ENCODE measurements at places on chromosomes 4 and X.
A peak's percentile ranks its signal among the peaks of the same experiment; 100 is the strongest.

GRCh38 chr4:57151481-57151880 is 41.3 kb upstream of the IGFBP7 start:
- DNase-seq, result no peak

GRCh38 chr4:155891058-155891457 is 12.4 kb upstream of the TDO2 start:
- no peak for DNase-seq

GRCh38 chrX:111892375-111892774 is 16.4 kb downstream of the TRPC5OS start:
- DNase-seq, result no peak

DNA sequence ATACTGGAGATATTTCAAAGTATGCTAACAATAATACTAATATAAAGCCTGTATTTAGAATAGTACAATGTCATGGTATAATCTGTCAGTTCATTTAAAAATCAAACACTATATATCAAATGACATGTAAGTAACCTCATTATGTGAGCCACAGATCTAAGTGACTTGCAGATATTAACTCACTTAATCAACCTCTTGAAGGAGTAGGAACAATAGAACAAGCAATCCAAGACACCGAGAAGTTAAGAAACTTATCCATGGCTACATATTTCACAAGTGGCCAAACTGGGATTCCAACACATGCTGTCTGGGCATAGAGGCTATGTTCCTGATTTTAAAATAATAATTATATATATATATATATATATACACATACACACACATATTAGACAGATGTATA is 554.0 kb downstream of the ARAP2 start:
- DNase-seq, result no peak

DNA sequence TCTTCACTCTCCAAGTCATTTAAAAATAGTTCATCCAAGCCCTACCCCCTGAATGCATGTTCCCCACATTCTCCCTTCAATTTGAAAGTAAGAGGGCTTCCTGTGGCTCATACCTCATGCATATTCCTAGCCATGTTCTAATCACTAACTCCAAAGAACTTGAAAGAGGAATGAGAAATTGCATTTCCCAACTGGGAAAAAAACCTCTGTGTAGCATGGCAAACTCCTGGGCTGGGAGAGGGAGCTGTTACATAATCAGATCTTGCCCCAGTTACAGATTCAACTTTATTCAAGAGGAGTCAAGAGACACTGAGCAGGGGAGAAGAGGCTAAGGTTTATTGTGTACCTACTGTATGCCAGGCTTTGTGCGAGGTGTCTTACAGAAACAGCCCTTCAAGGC is 90.2 kb downstream of the SLC2A9 start:
- no peak for DNase-seq

GRCh38 chr4:85733798-85734197 is 258.8 kb downstream of the ARHGAP24 start:
- no peak for DNase-seq

- no peak for DNase-seq
Observed at GRCh38 chr4:3328814-3329663, 36.2 kb downstream of the RGS12 start.

GRCh38 chrX:67784712-67785111 is 240.9 kb downstream of the AR start:
- no peak for DNase-seq

DNA sequence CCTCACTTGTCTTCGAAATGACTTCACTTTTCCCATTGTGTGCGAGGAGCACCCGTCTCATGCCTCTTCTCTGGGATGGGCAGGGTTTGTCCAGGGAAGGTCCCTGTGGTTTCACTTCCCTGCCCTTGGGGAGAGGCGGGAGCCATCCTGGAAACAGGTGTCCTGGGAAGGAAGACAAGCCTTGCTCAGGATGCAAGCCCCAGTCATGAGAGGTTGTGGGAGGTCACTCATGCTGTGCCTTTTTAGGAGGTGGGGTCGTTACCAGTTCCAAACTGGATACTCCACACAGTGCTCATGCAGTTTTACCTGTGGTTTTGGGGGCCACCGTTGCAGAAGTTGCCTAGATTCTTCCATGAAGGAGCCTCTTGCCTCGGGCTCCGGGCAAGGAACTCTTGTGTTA is 3.8 kb downstream of the RGS12 start:
- no peak for DNase-seq

- DNase-seq, result peak; percentile 100
Observed at GRCh38 chr4:1346781-1347409, at the start of gene UVSSA. TSS of gene UVSSA (plus strand) at chr4:1347208. CDS start at chr4:1348092, 884 bp downstream.

DNA sequence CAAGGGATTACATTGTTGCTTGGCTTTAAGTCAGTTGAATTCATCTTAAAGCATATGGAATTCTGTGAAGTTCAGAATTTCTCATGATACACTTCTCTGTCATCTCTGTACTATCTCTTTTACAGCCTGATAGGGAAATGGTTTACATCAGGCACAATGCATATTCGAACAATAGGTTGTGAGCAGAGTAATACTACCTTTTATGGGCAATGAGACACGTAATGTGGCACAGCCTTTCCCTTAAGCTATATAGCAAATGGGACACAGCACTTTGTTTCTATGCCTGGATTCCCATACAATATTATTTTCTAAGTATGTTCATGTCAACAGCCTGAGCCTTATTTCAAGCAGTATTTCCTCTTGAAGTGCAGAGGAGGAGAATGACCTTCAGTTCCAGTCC is 58.4 kb downstream of the SYNPO2 start:
- DNase-seq, result no peak

DNA sequence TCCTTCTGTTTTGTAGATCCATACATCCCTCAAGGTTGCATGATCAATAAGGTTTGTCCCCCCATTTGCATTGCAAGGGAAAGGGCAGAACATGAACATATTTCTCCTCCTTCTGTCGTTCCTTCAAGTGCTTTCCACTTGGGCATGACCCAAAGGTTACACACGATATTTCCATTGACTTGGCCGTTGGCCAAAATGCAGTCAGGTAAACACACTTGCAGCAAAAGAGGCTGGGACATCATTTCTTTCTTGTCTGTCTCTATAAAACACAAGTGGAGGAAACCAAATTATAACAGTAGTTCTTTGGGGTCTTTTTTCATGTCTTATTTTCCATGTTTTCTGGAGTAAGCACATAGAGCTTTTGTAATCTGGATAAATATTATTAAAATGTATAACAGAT is 156.1 kb downstream of the FRAS1 start:
- no peak for DNase-seq

GRCh38 chr4:67084783-67085182 is 460.5 kb downstream of the CENPC start:
- DNase-seq, result no peak

- no peak for DNase-seq
Observed at GRCh38 chrX:43699475-43699874, 43.4 kb downstream of the MAOA start.

DNA sequence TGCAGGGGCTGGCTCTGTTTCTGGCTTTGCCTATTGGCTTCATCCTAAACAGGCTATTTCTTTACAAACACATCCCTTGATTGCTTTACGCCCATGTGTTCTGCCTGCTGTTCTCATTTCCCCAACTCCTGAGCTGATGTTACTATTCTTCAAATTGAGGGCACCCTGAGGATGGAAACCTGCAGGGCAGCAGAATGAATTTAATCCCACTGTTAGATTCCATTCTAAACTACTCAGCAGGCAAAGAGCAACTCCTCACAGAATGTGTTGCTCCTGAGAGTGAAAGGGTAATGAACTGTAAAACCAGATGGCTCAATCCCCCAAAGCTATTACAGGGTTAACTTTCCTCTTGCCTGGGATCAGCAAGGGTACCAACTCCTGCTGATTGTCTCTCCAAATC is 75.7 kb downstream of the ANKRD50 start:
- DNase-seq, result no peak

DNA sequence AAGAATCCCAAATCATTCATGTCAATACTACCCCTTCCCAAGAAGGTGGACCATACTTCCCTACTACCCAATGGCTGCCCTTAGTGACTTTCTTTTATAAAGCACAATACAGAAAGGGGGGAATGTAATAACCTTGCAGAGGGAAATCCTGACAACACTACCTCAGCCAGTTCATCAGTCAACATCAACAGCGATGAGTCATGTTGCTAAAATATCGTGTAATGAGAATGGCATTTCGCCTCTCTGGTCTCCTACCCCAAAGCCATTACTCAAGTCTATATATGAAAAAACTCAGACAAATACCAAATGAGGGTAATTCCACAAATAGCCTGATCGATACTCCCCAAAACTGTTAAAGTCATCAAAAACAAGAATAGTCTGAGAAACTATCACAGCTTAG is 3.3 kb upstream of the MAGEA8 start:
- DNase-seq, result no peak

- no peak for DNase-seq
Observed at GRCh38 chrX:115940888-115941332, 229.6 kb upstream of the AGTR2 start.

GRCh38 chr4:13483136-13483767 is 888 bp downstream of the RAB28 start:
- peak; percentile 19 for DNase-seq

GRCh38 chr4:184472614-184473498 is 1.5 kb downstream of the IRF2 start:
- peak; percentile 27 for DNase-seq

DNA sequence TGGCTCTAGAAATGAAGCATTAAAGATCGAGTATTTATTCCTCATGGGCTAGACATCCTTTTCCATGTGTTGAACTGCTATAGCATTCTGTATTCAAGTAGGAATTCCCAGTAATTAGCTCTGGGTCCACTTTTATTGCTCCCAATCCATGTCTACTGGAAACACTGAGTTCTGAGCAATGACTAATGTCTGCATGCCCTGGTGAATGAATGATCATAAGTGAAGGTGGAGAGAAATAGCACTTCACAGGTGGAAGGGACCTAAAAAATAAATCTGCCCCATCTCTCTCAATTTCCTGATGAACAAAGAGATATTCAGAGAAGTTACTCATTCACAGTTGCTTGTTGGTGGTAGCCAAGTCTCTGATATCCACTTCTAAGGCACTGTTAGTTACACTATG is 34.6 kb upstream of the CXCL8 start:
- DNase-seq, result no peak

DNA sequence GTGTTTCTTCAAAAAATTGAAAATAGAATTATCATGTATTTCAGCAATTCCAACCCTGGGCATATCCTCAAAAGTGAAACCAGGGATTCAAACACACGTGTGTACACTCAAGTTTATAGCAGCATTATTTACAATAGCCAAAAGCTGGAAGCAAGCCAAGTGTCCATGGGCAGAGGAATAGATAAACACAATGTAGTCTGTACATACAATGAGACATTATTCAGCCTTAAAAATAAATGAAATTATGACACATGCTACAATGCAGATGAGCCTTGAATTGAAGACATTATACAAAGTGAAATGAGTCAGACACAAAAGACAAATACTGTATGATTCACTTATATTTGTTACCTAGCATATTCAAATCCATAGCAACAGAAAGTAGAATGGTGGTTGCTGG is 853.4 kb downstream of the STIM2 start:
- no peak for DNase-seq

GRCh38 chr4:150348079-150348478 is 233.9 kb upstream of the MAB21L2 start:
- DNase-seq, result no peak

DNA sequence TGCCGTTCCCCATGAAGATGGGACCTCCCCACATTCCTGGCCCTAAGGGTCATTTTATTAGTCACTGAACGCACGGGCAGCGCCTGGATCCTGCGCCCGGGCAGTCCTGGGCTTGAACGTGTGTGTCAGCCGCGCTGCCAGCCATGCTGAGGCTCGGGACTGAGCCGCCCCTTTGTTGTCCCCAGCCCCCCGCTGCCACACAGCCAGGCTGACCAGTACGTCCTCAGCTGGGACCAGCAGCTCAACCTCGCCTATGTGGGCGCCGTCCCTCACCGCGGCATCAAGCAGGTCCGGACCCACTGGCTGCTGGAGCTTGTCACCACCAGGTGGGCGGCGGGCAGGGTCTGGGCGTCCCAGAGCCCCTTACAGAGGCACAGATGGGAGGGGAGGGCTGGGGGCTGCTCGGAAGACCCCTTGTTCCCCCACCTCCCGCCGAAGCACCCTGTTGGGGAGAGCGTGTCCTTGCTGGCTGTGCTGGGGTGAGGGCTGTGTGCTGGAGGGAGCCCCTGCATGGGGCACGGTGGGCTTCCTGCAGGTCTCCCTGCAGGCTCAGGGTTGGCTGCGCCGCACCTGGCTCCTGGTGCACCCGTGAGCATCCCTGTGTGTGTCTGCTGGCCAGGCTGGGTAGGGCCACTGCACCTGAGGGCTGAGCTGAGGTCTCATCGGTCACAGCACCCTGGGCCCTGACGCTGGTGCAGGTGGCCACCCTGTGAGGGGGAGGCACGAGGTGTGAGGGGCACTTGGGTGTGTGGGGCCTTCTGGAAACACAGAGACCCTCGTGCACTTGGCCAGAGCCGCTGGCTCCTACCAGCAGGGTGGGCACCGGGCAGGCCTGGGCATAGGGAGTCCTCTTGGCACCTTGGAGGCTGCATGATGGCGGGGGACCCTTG is 1.0 kb downstream of the IDUA start:
- DNase-seq, result no peak

DNA sequence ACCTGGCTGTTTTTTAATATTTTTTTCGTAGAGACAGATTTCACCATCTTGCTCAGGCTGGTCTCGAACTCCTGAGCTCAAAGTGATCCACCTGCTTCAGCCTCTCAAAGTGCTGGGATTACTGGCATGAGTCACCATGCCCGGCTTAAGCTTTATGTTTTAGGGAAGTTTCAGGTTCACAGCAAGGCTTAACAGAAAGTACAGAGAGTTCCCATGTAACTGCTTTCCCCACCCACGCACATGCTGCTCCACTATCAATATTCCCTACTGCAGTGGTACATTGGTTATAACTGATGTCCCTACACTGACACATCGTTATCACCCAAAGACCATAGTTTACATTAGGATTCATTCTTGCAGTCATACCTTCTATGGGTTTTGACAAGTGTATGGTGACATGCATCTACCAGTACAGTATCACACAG is 62.7 kb downstream of the PRPS1 start:
- DNase-seq, result no peak

GRCh38 chrX:69018416-69019072 is 146.7 kb downstream of the PJA1 start:
- DNase-seq, result no peak

- no peak for DNase-seq
Observed at GRCh38 chr4:117575850-117576249, 458.4 kb upstream of the NDST3 start.

GRCh38 chrX:15143050-15143824 is 126.6 kb downstream of the ASB9 start:
- DNase-seq, result peak; percentile 6

GRCh38 chr4:34293459-34293858 is 1950.9 kb downstream of the ARAP2 start:
- no peak for DNase-seq

DNA sequence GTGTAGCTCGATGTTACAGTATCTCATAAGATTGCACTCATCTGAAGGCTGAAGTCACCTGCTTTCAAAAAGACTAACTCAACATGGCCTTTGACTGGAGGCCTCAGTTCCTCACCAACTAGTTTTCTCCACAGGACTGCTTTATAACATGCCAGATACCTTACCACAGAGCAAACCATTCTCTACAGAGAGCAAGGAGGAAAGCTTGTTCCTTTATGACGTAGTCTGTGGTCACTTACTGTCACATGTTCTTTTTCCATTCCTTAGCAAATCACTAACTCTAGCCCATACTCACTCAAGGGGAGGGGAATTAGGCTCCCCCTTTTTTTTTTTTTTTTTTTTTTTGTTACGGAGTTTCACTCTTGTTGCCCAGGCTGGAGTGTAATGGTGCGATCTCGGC is 3.2 kb downstream of the THAP9 start:
- no peak for DNase-seq

- DNase-seq, result no peak
Observed at GRCh38 chr4:80265571-80266252, 752 bp upstream of the FGF5 start.
